ENCODE measurements at places on chromosomes 3 and 15.

GRCh38 chr15:68385240-68385561 lies 46.8 kb downstream of the ITGA11 start:
- no peak for DNase-seq

DNA sequence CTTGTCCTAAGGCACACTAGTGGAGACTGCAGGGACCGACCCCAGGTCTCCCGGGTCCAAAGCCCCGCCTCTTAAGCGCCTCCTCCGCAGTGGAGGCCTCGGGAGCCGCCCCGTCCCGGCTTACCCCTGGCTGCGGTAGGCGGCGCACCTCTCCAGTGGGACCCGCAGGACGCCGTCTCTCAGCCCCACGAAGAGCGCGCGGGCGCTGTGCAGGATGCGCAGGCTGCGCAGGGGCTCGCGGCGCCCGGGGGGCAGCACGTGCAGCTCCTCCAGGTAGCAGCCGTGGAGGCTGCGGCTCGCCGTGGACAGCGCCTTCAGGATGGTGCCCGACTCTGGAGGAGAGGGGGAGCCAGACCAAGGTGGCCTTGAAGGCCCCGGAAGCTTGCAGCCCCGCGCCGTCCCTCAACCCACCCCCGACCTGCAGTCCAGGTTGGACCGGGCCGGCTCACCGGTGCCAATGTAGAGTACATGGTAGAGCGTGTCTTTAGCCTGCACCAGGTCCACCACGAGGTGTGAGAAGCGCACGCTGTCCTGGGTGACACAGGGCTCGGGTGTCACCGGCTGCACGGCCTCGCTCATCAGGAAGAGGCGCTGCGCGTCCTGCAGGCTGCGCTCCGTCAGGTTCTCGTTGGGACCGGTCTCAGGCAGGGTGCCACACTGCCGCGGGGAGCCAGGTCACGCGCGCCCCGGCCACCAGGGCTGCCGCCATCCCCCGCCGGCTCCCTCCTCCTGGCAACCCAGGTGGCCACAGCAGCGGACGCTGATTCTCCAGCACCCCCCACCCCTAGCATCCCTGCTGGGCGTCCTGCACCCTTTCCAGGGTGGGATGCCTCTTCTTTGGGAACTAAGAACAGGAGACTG lies 105.5 kb downstream of the SEMA5B start:
- DNase-seq: no peak

DNA sequence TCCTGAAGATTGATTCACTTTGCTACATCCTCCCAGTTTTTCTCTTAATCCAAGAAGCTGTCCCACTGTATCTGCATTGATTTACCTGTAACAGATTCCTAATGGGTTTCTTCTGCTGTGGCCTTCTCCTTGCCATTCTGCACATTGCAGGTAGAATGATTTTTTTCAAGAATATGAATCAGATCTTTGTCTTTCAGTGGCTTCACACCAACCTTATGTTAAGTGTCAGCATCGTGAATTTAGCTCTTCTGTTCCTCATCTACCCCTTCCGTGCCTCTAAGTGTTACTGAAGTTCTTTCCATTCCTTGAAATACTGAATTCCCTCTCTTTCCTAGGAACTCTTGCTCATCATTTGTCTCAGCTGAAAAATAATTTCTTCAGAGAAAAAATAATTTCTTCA lies 7.5 kb downstream of the SENP5 start:
- no peak for DNase-seq

DNA sequence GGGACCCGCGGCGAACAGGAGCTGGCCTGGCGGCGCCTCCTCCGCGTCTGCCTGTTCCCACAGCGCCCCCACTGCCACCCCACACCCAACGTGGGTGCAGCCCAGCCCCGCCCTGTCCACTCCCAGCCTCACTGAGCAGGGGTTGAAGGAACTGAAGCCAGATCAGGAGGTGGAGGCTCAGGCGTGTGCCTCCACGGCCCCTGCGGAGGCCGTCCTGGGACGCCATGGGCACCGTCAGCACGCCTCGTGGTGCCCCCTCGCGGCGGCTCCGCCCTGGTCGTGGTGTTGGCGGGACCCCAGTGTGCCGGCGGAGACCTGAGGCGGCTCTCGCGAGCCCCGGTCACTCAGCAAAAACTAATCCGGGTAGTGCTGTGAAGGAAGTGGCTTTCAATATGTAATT lies 39.0 kb upstream of the PRSS50 start:
- no peak for DNase-seq

GRCh38 chr15:81987628-81988027 lies 58.2 kb downstream of the MEX3B start:
- DNase-seq: no peak

DNA sequence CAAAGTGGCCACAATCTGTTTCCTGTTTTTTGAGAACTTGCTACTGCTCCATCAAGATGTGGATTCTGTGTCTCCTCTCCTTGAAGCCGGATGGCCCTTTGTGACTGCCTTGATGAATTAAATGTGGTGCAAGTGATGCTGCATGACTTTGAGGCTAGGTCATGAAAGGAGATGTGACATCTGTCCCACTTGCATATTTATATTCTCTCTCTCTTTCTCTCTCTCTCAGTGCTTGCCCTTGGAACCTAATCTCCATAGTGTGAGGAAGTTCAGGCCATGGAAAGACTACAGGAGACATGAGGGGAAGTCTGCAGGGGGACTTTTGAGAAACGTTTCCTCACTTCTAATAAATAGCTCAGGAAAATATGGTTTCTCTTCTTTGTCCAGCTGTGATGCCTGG lies 50.0 kb upstream of the ADPGK start:
- no peak for DNase-seq

GRCh38 chr15:68096099-68096498 lies 42.0 kb downstream of the PIAS1 start:
- no peak for DNase-seq

- no peak for DNase-seq
Measured at GRCh38 chr15:31086344-31086743, 15.2 kb downstream of the TRPM1 start.

DNA sequence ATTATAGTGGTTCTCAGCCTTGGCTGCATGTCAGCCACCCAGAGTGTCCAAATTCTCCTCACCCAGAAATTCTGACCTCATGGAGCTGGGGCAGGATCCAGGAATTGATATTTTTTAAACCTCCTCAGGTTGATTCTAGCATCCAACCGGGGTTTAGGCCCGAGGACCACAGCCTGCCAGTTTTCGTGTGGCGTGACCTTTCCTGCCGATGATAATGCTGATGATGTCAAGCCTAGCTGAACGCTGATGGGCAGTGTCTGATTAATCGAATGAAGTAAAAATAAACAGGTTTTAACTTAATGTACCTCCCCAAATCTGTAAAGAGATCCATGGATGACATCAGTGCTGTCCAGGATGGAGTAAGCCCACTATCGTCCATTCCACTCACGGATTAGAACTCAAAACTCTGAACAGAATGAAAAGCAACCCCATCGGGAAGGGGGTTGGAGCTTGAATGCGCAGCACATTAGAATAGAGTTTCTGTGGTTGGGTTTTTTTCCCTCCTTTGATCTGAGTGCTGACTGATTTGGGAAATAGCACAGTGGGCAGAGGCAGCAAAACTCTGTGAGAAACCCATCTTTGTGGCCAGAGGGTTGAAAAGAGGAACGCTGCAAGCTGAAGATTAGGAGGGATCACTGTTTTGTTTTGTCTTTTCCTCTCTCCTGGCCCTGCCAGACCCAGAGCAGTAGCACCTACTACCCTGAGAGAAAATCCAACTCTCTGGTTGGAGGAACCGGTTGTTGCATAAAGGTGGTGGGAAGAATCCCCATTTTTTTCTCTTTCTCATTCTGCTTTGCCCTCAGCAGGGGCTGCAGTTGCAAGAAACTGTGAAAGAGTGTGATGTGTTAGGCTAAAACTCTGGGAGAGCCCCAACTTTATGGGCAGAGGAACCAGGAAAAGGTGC lies 153.9 kb downstream of the APBA2 start:
- no peak for DNase-seq

Data from NCI-H1048 (cell line).